ENCODE measurements at places on chromosomes 3 and 15. TPM values are rescaled to one million over a fixed set of nuclear protein-coding genes. Genes with fewer than 3 reads are reported as not detected.

The LTK gene
- 12.9 TPM for polyA plus RNA-seq

- no peak for DNase-seq
These were observed 683.7 kb downstream of the TBL1XR1 start for GRCh38 chr3:176513604-176514003.

The HESX1 gene
- 1.6 TPM for polyA plus RNA-seq

- DNase-seq, result no peak
These were observed 9.2 kb downstream of the HSPBAP1 start for GRCh38 chr3:122784436-122784835.

The CACNA2D3 gene
- polyA plus RNA-seq, result 1.9 TPM

DNA sequence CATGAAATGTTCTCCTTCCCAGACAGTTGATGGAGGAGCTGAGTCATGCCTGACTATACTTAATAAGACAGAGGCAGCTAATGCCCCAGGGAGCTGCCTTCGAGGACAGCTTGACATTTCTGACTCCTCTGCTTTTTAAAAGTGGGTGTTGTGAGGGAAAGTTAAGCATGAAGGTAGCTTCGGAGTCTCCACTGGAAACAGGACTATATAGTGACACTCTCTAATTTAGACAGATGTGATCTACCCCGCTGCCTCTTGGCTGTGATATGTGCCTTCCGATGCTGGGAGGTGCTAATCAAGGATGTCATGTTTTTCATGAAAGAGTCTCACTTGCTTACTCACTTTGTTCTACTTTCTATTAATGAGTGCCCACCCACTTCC lies 72.7 kb downstream of the IL1RAP start:
- no peak for DNase-seq

DNA sequence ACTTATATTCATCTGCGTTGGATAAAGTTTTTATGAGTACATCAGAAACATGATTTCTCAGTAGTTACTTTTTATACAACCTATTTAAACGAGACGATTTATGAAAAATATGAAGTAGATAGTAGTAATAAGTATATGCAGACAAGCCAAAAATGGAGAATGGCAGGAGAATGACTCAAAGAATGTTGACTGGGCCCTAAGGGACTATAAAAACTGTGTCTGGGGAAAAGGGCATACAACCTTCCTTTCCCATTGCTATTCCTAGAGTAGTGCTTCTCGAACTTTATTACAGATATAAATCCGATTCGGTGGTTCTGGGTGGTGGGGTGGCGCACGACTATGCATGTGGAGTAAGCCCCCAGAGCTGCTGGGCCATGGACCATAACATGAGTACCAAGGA lies 558.5 kb downstream of the FOXP1 start:
- no peak for DNase-seq

- no peak for DNase-seq
These were observed 33.1 kb downstream of the KLHL25 start for GRCh38 chr15:85761635-85762034.

The FGD5 gene
- polyA plus RNA-seq, result 18.2 TPM

The CBLB gene
- 21.0 TPM for polyA plus RNA-seq

DNA sequence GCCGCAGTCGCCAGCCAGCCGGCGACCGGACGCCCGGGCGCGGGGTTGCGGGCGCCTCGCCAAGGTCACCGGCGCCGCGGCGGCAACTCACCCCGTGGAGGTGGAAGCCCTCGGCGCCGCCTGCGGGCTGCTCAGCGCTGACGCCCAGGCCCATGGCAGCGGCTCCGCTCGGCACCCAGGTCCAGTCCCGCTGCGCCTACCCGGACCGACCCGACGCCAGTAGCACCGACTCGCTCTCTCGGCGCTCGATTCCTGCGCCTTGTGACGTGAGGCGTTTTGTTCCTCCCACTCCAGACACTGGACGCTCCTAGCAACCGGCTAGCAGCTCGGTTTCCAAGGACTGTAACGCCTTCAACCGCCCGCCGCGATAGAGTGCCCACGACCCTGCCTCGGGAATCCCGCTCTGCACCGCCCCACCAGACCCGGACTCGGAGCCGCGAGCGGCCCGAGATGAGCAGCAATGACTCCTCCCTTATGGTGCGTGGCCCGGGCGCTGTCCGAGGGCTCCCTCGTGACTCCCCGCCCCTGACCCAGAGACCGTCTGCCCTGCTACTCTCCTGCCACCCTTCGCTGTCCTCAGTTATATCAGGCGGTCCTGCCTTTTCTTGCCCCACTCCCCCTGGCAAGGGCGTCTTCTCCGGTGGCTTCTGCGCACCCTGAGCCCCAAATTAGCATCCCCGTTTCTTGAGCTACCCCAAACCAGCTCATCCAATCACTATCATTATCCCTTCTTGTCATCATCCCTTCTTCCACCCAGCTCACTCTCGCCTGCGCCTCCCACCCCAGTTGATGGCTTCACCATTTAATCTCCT lies at the start of the genes GORASP1 and TTC21A:
Gene GORASP1, minus strand, starts transcription at position 240 of the 812 bp plus-strand sequence. Its CDS starts 86 bp downstream, at position 154.
Gene TTC21A, plus strand, starts transcription at position 293 of the 812 bp plus-strand sequence. Its CDS starts 158 bp downstream, at position 451.
- peak; percentile 80 for DNase-seq

- DNase-seq, result no peak
These were observed 42.5 kb upstream of the SRGAP3 start for GRCh38 chr3:9291821-9292410.

The DPH3 gene
- polyA plus RNA-seq, result 25.8 TPM

DNA sequence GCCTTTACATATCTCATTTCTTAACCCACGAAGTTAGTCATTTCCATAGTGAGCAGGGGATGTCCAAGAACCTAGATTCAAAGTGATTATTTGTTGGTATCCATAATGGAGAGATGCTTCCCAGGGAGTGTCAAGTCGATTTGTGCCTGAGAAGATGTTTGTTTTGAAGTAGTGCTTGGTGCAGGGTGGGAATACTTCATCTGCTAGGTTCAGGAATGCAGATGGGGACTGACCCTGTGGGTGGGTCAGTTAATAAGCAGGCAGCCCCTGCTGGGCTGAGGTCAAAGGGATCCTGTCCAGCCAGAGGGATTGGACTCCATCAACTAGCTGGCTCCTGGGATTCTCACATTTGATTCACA lies 44.1 kb upstream of the VILL start:
- DNase-seq, result no peak
